ENCODE measurements at places on chromosomes 1 and 21.

DNA sequence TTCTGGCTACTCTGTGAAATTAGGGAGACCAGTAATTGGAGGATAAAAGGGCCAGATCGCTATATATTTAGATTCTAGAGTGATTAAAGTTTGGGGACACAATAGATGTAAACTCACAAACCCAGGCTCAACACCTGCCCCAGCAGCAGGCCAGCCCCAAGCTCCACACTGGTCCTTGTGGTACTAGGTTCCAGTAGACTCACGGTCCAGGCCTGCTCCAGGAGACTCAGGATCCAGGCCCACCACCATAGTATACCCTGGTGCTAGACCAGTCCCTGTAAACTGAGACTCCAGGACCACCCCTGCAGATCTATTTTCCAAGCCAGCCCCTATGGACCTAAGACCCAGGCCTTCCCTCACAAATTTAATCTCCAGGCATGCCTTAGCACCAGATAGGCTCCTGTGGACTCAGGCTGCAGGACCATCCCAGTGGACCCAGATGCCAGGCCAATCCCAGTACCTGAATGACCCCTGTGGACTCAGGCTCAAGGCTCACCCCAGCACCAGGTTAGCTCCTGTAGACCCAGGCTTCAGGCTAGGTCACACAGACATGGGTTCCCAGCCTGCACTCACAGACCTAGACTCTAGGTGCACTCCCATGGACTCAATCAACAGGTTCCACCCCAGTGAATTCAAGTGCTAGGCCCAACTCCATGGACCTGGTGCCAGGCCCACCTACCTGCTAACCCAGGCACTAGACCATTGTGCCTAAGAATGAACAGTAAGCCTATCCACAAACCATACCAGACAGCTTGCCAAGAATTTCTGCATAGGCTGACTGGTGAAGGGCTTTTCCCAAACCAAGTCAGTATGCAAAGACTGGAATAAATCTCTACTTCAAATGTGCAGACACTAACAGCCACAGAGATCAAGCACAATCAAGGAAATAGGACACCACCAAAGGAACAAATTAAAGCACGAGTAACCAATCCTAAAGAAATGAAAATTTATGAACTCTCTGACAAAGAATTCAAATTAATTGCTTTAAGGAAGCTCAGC is 13.8 kb upstream of the DENND1B start:
- no peak for DNase-seq

GRCh38 chr1:116556289-116557006 is 14.4 kb downstream of the CD58 start:
- peak; percentile 53 for DNase-seq

- DNase-seq, result no peak
Observed at GRCh38 chr1:89609781-89610456, 23.0 kb upstream of the LRRC8C start.

GRCh38 chr1:27646676-27647075 is 11.7 kb upstream of the FGR start:
- no peak for DNase-seq

- DNase-seq, result no peak
Observed at GRCh38 chr1:208189183-208189582, 55.0 kb downstream of the PLXNA2 start.

GRCh38 chr1:46503421-46503820 is 13.8 kb downstream of the DMBX1 start:
- DNase-seq, result no peak

All from HS-5 (cell line).